Cerebellar nuclear complex (tissue), 1 donor: ENCODE measurements at places on chromosomes 11 and 22.

DNA sequence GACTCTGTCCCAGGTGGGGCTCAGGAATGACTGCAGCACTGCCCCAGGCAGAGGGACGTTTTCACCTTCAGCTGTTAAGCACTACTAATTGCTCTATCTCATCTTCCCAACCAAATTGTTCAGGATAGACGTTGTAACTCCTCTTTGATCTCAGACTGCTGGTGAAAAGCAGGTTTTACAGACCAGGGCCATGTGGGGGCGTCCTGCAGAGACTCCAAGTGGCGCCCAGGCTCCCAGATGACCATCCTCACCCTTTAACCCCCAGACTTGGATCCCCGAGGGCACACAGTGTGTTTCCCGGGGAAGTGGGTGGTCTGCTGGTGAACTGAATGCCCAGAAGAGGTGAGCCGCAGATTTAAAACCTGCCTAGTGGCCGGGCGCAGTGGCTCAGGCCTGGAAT lies 23.9 kb downstream of the FADD start:
- DNase-seq: no peak

GRCh38 chr11:134014511-134014910 lies 54.4 kb upstream of the JAM3 start:
- DNase-seq: no peak

DNA sequence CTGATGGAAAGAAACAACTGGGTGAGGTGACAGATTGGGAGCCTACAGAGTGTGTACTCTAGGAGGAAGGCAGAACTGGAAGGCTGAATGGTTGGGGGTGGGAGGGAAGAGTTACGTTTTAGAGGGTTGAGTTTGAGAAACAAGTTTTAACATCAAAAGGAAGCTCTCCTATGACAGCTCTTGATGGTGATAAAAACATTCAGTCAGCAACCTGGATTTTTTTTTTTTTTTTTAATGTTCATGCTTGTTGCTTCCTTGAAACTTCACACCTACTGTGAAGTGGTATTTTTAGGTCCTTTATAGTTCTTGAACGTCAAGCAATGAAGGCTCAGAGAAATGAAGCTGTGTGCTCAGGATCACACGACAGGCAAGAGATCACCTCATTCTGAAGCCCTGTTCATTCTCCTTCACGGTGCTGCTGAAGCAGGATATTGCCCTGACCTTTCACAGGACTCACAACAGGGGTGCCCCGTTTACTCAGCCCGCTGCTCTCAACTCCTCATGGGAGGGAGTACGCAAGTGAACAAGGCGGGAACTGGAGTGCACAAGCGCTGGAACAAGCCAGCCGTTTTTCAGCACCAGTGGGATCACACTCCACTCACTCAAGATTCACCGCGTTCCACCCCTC lies 1.6 kb upstream of the TMEM109 start:
- peak; percentile 29 for DNase-seq

- no peak for DNase-seq
These were observed 13.8 kb upstream of the CASP12 start for GRCh38 chr11:104912102-104912501.

DNA sequence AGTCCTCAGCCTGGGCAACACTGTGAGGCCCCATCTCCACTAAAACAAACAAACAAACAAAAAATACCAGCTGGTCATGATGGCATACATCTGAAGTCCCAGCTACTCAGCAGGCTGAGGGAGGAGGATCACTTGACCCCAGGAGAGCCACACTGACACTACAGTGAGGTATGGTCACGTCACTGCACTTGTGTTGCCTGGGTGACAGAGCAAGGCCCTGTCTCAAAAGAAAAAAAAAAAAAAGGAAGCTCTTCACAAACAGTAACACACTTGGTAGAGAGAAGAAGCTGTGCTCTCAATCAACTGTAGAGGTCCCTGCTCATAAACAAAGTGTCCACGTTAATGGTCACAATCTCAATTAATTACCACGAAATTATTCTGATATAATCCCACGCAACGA lies 401.6 kb upstream of the CCDC90B start:
- no peak for DNase-seq

DNA sequence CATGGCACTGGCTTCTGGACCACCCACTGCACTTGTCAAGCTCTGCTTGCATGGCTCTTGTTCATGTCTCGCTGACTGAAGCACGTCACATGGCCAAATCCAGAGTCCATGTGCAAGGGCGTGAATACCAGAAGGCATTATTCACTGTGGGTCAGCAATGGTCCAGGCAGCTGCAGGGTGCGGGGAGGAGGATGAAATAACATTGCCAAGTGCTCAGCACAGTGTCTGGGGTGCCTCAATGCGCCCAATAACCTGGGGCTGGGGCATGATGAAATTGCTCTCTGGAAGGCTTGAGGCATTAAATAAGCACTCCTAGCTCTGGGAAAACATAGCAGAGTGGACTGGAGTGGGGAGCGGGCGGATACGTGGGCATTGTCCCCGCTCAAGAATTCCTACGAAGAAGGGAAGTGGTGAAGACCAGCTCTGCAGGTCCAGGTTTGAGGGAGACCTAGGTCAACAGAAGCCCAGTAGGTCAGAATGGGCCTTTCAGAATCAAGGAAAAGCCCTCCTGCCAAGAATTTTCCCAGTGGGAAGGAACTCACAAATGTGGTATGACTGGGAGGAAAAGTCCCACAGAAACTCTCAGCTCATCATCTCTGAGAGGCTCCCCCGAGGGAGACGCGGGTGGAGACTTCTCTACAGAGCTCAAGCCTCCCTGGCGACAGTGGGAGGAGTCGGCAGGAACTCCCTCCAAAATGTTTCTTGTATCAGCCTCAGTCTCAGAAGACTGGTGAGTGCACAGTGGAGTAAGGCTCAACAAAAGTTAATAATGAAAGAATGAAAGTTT lies 15.3 kb upstream of the ACCSL start:
- DNase-seq: no peak

- DNase-seq: no peak
These were observed 32.9 kb upstream of the TECTA start for GRCh38 chr11:121067962-121068647.

- no peak for DNase-seq
These were observed 12.7 kb downstream of the PRG3 start for GRCh38 chr11:57368106-57368844.

DNA sequence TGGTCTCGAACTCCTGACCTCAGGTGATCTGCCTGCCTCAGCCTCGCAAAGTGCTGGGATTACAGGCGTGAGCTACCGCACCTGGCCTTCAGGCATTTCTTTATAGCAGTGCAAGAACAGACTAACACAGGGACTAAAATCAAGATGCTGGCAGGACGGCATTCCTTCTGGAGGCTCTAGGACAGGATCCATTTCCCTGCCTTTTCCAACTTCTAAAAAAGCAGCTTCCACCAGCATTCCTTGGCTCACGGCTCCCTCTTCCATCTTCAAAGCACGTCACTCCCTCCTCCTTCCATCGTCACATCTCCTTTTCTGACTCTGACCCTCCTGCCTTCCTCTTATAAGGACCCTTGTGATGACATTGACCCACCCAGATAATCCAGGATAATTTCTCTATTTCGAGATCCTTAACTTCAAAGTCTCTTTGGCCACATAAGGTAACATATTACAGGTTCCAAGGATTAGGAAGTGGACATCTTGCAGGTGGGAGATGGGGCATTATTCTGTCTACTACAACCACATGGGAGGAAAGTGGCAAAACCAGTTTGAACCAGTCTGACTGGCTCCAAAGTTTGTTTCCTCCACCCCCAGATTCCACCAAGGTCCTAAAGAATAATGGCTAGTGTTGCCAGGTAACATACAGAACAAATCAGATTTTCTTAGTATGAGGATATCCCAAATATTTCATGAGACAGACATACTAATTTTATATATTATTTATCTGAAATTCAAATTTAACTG lies 172.5 kb downstream of the MN1 start:
- DNase-seq: no peak

- no peak for DNase-seq
These were observed 12.5 kb upstream of the CUL5 start for GRCh38 chr11:107996006-107996776.

DNA sequence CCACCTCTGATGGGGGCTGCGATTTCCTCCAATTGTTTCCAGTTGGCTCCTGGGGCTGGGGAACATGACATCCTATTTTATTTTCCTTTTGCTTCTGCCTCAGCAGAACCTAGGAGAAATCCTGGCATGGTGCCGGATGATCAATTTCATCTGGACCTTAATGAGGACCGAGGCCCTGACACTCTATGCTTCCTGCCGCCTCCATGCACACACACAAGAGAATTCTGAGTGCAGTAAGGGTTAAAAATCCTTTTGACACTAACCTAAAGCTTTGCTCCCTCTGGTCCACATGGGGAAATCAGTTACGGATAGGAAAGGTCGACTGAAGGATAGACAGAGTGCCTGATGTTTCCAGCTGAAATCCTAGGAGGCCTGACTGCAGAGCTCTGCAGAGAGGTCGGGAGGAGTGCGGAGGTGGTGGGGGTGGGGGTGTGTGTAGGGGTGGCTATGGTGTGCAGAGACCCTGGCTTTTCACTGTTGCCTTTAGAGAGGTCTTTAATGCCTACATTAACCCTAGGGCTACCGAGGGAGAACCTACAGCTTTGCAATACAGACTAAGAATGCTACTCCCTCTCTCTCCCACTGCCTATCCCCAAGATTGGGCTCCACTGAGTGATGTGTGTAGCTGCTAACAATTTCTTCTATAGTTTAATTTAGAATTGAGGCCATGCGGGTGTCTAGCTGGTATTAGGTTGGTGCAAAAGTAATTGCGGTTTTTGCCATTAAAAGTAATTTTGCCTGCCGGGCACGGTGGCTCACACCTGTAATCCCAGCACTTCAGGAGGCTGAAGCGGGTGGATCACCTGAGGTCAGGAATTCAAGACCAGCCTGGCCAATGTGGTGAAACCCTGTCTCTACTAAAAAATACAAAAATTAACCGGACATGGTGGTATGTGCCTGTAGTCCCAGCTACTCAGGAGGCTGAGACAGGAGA lies 53.6 kb upstream of the INCENP start:
- no peak for DNase-seq

- no peak for DNase-seq
These were observed 6.8 kb downstream of the AP2A2 start for GRCh38 chr11:932435-932834.

DNA sequence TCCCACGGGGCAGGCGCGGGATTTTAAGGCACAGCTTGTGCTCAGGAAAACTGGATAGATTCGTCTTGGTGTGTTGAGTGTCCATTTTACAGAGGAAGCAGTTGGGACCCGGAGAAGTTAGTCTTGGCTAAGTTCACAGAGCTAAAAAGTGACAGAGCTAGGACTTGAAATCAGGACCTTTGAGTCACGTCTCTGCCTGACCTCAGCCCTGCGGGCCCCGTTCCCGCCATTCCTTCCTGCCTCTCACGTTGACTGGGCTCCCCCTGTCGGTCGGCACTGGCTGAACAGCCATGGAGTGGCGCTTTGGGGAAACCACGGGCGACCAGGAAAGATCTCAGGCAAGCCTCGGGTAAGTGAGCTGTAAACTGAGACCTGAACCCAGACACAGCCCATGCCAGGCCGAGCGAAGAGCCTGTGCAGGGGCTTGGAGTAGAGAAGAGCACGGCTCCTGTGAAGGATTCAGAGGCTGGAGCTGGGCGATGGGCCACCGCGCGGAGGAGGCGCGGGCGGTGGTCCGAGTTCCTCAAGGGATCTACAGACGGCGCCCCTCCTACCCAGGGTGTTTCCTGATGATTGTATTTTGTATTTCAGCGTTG lies 54.1 kb downstream of the WNT11 start:
- DNase-seq: no peak

GRCh38 chr11:107041088-107041444 lies 22.8 kb upstream of the GUCY1A2 start:
- DNase-seq: no peak

DNA sequence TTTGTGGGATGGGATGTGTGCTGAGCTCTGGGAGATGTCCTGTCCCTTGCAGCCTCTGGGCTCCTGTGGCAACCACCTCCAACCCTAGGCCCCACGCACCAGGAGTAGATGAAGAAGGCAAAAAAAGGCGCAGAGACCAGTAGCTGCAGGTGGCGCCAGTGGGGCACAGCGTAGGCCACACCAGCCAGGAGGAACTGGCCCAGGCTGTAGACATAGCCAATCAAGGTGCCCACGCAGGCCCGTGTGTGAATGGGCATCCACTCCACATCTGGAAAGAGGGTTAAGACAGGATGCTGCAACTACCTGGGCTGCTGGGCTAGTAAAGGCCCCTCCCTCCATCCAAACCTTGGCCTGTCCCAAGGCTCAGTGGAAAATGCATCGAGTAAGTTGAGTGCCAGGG lies 3.0 kb downstream of the SLC22A6 start:
- no peak for DNase-seq

DNA sequence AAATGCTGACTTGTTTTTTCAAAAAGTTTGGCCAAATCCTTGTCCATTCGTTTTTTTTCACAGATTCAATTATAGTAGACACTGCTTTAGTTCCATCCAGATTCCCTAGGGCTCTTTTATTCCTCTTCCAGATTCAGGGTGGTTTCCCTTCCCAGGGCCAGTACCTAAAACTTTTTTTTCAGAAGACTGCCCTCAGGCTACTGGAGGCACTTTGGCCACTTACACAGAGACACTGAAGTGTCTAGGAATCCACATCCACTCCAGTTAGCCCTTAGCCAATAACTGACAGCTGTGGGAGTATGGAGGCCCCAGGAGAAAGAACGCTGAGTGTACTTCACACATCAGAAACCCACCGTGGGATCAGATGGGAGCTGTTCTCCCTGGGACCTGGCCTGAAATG lies 77.3 kb downstream of the CCDC34 start:
- no peak for DNase-seq

GRCh38 chr11:73414977-73415651 lies 38.9 kb downstream of the RELT start:
- no peak for DNase-seq

DNA sequence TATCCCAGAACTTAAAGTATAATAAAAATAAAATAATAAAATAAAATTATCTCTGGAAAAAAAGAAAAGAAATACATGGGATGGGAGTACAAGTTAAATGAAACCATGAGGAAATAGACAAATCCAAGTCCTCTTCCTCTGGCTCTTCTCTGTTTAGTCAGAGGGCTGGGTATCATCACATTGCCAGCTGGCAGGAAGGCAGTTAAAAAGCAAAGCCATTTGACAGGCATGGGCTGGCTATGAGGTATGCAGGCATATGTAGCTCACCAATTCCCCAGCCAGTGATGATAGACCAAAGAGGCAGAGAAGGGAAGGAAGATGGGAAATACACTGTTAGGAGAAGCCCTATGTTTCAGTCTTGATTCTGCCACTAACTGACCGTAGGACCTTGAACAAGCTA lies 6.5 kb downstream of the LYVE1 start:
- DNase-seq: no peak

DNA sequence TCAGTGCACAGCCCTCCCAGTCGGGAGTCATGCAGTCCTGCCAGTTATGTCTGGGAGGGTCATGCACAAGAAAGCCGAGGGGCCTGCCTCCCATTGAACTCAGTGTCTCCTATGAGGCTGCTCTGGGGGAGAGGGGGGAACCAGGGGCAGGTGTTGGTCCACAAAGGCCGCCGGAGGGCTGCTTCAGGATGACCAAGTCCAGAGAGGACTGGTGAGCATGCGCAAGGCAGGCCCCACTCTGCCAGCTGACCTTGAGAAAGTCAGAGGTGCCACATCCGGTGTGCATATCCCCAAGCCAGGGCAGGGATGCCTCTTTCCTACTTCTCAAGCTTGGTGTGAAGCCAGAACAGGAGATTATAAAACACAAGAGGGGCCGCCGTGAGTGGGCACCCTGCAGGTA lies 4.4 kb downstream of the SCN4B start:
- no peak for DNase-seq
